ENCODE measurements at places on chromosomes 11 and 22. TPM values are rescaled to one million over a fixed set of nuclear protein-coding genes. Genes with fewer than 3 reads are reported as not detected.
A peak's percentile ranks its signal among the peaks of the same experiment; 100 is the strongest.

DNA sequence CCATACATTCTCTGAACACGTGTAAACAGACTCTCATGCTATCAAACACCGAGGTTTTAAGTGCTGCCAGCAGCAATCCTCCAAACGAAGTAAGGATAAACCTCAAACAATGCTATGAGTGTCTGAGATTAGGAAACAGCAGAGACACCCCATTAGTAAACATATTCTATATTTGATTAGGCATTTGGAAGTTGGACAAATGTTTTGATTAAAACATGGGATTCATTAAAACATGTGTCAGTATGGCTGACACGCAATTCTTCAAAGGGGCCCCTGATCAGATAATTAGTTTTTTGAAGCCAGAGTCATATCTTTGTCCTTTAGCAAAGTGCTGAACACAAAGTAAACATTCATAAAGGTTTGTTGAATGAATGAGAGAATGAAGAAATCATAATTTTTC, 33.2 kb upstream of the BLID start:
- DNase-seq: no peak

DNA sequence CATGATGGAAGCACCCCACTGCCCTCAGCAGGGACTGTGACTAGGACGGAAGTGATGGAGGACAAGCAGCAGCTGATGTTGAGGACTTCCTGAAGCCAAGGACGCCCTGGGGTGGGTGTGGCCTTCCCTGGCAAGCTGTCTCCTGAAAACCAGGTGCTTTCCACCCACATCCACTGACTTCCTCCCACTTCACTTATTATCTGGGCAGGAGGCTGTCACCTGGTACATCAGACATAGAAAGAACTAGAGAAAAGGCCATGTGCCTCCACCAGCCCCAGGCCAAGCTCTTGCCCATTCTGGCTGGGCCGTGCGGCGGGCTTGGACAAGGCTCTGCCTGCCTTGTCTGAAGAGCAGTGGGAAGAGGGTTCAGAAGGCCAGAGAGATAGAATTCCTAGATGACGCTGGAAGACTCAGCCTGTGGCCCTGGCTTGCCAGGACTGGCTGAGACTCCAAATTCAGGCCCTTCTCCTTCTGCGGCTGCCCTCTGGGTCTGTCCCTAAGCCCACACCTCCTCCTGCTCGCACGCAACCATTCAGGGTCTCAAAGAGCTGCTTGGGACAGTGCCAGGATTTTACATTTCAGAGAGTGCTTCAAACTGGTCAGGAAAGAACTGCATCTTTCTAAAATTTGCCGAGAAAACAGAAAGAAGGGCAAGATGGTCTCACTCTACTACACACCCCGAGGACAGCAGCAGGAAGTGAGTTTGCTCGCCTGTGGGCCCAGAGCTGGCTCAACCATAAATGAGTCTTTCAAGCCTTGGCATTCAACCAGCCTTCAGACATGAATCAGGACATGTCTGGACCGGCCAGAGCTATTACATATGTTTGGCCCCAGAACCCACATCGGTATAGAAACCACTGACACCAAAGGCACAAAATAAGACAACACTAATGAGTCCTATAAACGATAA, 13.3 kb downstream of the ARHGAP1 start:
- DNase-seq: no peak

SMIM35 gene
- total RNA-seq: not detected

- DNase-seq: no peak
Measured at GRCh38 chr11:123231256-123231655, 36.2 kb upstream of the CLMP start.

MMP13 gene
- not detected for total RNA-seq

DNA sequence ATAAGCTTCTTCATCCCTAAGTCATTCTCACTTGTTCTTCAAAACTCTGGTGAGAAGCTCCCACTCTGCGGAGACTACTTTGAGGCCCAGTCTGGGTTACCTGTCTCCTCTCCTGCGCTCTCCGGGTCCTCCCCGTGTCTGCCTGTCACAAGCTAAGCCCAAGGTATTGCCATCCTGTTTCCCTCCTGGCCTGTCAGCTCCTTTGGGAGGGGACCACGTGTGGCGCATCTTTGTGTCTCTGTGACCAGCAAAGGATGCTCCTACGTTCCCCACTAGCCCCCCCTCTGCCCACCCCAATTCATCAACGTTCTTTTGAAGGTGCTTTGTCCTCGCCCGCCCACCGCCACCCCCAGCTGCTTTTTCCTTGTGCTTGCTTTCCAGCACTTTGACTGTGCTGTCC, 31.8 kb upstream of the FBLN1 start:
- no peak for DNase-seq

DNA sequence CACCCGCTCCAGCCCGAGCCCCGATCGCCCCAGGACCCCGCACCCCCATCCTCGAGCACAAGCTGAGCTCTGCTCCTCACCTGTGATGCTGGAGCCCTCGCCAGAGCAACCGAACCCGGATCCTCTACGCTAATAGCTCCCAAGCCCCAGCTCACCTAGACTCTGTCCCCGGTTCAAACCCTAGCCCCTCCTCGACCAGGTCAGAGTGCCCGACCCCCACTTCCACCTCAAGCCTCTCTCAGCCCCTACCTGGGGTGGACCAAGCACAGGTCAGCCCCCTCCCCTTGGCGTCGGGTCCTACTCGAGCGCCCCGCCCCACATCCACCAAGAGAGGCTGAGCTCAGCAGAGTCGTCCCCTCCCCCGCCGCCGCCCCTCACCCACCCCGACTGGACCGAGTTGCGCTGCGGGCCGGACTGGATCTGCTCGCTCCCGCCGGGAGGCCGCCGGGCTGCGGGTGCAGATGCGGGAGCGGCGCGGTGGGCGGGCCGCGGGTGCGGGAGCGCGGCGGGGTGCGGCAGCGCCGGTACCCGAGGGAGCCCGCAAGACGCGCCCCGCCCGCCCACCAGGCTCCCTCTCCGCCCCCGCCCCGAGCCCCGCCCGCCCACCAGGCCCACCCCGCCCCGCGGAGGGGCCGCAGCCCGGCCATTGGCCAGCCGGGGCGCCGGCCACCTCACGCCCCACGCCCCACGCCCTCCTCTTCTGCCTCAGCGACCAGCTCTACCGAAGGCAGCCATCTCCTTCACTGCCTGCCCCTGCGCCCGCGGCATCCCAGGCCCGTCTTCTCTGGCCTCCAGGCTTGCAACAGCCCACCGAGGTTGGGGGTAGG, 577 bp upstream of the DKK3 start:
- DNase-seq: peak; percentile 94

GRCh38 chr11:19905280-19905853, 192.7 kb downstream of the NAV2 start:
- no peak for DNase-seq

DNA sequence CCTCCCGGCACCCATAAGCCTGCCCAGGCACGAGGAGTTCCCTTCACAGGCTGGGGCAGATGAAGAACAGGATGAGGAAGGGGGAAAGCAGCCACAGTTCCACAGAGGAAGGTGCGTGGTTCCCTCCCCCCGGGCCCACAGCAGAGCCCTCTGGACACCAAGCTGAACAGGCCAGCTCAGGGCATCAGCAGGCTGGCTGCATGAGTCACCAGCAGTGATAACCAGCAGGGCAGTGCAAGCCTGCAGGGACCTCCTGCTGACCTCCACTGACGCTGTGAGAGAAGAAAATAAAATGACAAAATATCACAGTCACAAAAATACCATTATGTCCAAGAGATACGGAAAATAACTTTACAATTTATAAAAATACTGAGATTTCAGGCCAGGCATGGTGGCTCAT, 11.5 kb downstream of the RTL6 start:
- no peak for DNase-seq

- DNase-seq: no peak
Measured at GRCh38 chr11:83437939-83438338, 151.8 kb upstream of the CCDC90B start.

DNA sequence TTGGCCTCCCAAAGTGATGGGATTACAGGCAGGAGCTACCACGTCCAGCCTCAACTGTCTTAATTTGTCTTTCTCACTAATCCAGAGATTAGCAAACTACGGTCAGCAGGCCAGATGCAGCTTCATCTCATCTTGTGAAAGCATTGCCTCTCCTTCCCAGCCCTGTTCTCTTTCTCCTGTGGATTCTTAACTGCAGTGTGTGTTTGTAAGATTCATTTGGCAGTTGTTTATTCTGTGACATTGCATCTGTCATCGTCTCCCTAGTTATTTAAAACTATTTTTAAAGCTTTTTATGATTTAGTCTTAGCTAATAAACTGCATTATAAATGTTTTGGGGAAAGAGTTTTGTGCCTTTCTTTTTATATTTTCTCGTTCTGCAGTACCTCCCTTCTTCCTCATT, 29.2 kb downstream of the RNF169 start:
- no peak for DNase-seq

DNA sequence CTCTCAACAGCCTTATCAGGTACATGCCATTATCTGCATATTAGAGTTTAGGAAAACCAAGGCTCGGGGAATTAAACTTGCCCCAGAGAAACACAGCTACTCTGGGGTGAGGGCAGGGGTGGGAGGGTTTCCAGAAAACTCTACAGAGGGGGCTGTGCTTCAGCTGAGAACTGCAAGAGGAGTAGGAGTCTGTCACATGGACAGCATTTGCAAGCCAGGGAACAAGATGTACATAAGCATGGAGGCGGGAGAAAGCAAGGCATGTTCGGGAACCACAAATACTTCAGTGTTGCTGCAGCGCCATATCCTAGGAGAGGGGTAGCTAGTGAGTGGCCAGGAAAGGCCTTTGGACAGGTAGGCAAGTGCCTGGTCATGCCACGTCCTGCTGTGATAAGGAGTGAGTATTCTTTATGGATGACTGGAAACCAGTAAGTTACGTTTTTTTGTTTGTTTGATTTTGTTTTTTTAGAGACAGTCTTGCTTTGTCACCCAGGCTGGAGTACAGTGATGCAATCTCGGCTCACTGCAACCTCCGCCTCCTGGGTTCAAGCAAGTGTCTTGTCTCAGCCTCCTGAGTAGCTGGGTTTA, 57.2 kb downstream of the GRAMD1B start:
- no peak for DNase-seq

ANO9 gene
- total RNA-seq: 12.8 TPM

GRCh38 chr11:19868281-19868821, 155.7 kb downstream of the NAV2 start:
- DNase-seq: peak; percentile 64

APOL2 gene
- total RNA-seq: 2.0 TPM

CDHR5 gene
- total RNA-seq: 0.27 TPM

NAALADL1 gene
- 2.2 TPM for total RNA-seq

CARD18 gene
- not detected for total RNA-seq

MPPED1 gene
- not detected for total RNA-seq
